ENCODE measurements at places on chromosomes 3 and 15.

DNA sequence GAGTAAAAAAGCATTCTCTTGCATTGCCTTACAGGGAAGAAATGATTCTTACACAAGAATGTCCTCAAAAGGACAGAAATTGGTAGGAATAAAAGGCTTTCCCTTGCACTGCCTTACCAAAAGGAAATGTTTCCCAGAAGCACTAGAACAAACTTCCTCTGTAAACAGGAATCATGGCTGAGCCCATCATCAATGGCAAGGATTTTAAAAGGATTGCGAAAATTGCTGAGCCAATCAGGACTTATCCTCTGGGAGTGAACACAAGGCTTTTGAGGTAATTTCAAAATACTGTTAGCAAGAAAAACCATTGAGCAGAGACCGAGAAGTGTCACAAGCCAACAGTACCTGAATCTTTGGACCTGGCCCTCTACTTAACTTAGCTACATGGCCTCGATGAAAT is 897.3 kb downstream of the ROBO1 start:
- no peak for DNase-seq

DNA sequence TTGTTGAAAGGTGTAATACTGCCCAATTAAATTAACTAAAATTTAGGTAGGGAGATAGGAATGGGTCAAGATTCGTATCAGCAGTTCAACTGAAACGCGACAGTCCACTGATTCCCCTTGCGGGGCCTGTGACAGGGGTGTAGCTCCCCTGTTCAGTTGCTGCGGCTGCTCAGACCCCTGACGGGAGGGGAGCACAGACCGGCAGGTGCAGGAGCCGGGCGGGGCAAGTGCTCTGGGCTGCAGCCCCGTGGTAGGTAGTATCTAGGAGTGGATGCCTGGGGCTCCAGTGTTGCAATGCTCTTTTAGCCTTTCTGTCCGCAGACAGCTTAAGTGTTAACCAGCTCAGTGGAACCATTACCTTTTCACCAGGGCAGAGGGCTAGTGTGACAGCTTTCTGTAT is 164.9 kb downstream of the ROBO2 start:
- no peak for DNase-seq

- DNase-seq: no peak
Observed at GRCh38 chr3:154954757-154955156, 125.4 kb upstream of the MME start.

DNA sequence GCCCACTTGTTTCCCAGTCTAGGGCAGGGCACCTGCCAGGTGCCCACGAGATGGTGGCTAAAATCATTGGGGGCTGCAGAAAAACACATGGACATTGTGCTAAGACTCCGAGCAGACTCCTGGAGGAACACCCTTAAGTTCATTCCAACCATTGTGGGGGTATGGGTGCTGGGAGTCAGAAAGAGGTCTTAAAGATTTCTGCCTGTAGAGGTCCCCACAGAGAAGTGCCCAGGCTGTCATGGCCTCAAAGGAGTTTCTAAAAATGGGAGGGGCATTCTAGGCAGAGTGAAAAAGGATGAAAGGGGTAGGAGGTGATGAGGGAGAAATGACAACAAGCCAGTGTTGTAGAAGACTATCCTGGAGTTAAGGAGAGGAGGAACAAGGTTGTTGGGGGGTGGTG is 17.1 kb downstream of the RBP1 start:
- no peak for DNase-seq

- no peak for DNase-seq
Observed at GRCh38 chr3:35646081-35646480, 6.8 kb downstream of the ARPP21 start.

DNA sequence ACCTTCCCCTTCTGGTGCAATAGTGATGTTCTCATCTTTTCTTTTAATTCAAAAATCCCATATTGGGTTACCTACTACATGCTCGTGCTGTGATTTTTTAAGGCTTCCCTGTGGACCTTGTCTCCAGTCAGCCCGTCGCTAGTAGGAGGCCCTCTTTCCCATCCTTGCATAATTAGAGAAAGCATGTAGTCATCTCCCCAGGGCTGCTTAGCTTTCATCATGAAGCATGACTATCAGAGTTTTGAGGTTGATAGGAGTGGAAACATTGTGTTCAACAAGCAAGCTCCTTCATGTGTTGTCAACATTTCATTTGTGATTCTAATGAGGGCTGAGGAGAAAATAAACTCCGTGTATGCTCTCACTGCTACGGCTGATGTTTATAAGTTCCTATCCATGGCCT is 8.7 kb upstream of the LRTM1 start:
- DNase-seq: no peak

DNA sequence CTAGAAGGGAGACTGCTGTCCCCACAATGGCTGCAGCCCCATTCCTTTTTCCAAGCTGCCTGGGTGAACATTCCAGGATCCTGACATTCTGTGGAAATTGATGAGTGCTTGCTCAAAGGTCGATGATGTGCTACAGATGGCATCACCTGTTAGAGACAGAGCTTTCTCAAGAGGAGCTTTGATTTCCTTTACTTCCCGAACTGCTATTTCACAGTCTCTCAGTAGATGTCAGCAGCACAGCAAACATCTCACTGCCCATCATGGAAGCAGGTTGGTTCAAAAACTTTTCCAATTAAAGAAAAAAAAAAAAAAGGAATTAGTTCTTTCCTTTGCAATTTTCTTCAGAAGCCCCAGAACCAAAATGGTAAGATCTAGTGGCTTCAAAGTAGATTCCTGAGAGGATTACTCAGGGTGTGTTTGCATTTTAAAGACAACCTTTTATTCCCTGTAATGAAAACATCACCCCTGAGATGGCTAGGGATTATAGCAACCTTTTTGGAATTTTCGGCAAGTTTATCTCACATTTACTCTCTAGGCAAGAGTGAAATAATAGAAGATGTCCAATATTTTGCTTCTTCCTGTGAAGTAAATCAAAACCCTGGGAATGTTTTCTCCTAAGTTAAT is 44.8 kb downstream of the POLR2M start:
- DNase-seq: no peak

DNA sequence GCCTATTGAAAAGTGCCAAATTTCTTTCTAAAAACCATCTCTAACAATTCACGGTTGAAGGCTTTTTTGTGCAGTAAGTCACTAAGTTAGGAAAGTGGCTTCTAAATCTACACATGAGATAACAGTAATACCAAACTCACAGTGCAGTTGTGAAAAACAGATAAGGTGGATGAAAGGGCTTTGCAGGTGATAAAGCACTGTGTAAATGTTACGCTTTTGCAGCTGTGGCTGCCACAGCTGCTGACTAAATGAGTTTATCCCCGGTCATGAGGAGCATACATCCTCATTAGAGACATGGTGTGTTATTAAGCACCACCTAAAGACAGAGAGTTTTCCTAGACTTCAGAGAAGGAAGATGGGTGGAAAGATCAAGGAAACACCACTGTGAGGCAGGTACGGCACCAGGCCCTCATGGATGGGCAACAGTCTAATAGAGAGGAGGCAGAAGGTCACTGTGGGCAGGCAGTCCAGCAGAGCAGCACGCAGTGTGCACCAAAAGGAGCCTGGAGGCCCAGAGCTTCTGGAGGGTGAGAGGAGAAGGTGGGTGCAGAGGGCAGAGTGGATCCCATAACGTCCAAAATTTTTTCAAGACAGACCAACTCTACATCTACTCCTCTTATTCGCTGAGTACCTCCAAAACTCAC is 68.5 kb downstream of the FMN1 start:
- DNase-seq: no peak

DNA sequence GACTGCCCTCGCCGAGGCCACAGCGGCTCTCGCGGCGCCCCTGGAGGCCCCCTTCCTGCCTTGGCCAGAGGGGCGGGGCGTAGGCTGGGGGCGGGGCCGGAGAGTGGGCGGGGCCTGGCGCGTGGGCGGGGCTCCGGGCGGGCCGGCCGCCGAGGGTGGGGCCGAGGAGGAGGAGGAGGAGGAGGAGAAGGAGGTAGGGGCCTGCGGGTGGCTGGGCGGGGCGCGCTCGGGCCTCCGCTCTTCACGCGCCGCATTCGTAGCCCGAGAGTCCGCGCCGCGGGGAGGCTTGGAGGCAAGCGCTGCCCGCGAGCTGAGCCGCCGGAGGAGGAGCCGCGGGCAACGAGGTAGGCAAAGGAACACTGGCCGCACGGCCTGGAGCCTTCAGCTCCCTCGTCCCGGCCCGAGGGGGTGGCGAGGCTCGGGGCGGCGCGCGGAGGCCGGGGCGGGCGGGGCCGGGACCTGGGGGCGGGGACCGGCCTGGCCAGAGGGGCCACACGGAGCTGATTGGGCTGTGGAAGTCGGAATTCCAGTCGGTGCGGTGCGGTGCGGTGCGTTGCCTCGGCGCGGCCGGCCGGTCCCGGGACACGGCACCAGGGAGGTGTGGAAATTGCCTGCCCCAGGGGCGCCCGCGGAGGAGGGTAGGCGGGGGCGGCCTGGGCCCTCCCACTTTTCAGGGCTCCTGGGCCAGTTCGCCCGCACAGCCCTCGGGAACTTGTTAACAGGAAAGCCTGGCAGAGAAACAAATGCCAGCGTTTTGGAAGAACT is at the start of gene PPP2R3A:
Gene PPP2R3A, plus strand, starts transcription at position 223 of the 765 bp plus-strand sequence. CDS start 35,771 bp downstream, outside the sequence.
- DNase-seq: peak; percentile 41

DNA sequence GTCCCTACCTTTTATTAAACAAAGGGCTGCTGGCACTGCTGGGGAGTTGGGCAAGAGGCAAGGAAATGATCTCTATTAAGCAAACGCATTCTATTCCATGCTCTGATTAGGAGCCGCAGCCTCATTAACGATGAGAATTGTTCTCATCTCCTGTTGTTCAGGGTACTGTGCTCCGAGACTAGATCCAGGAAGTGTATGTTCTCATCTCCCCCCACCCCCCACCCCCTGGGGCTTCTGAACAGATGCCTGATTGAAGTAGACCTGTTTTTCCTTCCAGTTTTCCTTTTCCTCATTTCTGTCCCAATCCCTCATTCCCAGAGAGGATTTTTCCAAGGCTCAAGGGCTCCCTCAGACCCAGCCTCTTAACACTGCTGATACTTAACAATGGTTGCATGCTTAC is 81.6 kb upstream of the FEZF2 start:
- DNase-seq: no peak

GRCh38 chr3:87354398-87354797 is 78.0 kb upstream of the POU1F1 start:
- no peak for DNase-seq

GRCh38 chr3:16183601-16184270 is 9.3 kb downstream of the GALNT15 start:
- no peak for DNase-seq

- no peak for DNase-seq
Observed at GRCh38 chr3:21672303-21672702, 78.7 kb downstream of the ZNF385D start.

DNA sequence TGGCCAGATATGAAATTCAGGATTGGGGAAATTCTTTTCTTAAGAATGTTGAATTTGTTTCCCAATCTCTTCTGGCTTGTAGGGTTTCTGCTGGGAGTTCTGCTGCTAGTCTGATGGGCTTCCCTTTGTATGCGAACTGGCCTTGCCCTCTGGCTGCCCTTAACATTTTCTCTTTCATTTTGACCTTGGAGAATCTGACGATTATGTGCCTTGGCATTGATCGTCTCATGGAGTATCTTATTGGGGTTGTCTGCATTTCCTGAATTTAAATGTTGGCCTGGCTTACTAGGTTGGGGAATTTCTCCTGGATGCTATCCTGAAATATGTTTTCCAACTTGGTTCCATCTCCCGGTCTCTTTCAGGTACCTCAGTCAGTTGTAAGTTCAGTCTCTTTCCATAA is 152.2 kb downstream of the CFAP20DC start:
- DNase-seq: no peak

- DNase-seq: no peak
Observed at GRCh38 chr3:3783210-3783609, 16.0 kb upstream of the LRRN1 start.

GRCh38 chr3:190130037-190130436 is 9.3 kb upstream of the P3H2 start:
- no peak for DNase-seq

DNA sequence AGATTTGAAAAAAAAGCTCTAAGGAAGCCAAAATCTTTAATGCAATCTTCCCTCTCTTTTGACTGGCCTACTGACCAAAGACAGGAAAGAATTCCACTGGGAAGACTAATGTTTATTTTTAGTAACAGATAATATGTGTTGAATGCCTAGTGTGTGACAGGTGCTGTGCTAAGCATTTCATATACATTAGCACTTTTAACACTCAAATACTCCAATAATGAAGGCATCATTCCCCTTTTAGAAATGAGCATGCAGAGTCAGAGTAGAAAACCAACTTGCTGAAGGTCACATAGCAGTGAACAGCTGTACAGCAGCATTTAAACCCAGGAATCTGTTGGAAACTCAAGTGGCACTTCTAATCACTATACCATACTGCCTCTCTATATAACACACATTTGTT is 170.6 kb downstream of the MINAR1 start:
- no peak for DNase-seq
